ENCODE measurements at places on chromosomes 1 and 21.

DNA sequence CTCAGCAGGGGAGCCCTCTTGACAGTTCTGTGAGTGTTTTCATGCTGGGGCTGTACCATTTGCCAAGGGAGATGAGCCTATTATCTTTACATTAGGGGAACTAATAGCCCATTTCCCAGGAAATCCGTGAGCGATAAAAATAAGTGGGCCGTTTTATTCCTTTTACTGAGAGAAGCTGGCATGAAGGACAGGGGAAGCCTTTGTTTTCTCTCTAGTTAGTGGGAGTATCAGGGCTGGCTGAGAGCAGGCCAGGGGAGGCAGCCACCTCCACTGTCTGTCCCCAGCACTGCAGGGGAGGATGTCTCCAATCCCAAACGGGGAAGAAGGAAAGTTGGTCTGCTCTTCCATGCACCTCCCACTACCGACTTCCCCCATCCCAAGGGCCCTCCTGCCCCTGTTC is 2.5 kb downstream of the UBL4B start:
- DNase-seq, result no peak

DNA sequence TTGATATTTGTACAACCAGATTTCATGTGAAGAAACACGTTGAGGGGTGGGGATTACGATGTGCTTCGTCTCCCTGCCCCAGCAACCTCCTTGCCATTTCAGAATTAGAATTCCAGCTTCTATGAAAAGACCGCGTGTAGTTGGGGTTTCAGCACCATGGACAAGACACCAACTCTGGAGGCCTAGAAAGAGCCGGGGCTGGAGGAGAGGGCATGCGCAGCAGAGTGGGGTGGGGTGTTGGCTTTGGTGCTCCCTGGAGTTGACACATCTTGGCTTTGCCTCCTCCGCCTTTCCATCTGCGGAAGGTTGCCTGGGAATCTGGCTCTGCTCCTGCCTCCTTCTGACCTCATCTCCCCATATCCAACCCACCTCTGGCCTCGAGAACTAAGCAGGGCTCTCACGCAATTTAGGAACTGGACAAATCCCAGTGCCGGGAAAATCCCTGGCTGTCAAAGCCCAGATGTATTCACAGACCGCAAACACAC is 11.8 kb downstream of the HTR6 start:
- peak; percentile 98 for DNase-seq

- no peak for DNase-seq
These were observed 5.2 kb downstream of the AGMAT start for GRCh38 chr1:15579683-15580047.

DNA sequence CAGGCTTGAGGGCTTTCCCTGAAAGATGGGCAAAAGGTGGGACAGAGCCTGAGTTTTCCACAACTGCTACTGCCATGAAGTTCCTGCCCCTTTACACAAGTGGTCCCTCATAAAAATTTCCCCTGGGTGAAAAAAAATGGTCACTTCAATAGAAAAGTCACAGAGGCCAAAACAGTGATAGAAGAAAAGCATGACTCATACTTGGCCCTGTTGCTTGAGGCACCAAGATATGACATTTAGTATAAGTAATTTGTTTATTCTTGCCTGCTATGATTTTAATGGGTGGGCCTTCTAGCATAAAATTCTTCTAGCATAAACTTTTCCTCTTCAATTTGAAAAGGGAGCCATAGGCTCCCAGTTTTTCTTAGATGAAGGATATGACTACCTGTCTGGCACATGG is 280.2 kb downstream of the DPYD start:
- DNase-seq, result no peak

GRCh38 chr1:71792264-71792663 is 490.1 kb downstream of the NEGR1 start:
- DNase-seq, result no peak

- peak; percentile 23 for DNase-seq
These were observed 111.3 kb downstream of the C1orf21 start for GRCh38 chr1:184497959-184498723.

GRCh38 chr1:2283991-2284895 is 56.1 kb downstream of the SKI start:
- DNase-seq, result no peak
